ENCODE measurements at places on chromosomes 1 and 21. TPM values are rescaled to one million over a fixed set of nuclear protein-coding genes. Genes with fewer than 3 reads are reported as not detected.

The PGD gene
- total RNA-seq: 135 TPM

The HIVEP3 gene
- 0.83 TPM for total RNA-seq

The SMG5 gene
- total RNA-seq: 65.9 TPM

DNA sequence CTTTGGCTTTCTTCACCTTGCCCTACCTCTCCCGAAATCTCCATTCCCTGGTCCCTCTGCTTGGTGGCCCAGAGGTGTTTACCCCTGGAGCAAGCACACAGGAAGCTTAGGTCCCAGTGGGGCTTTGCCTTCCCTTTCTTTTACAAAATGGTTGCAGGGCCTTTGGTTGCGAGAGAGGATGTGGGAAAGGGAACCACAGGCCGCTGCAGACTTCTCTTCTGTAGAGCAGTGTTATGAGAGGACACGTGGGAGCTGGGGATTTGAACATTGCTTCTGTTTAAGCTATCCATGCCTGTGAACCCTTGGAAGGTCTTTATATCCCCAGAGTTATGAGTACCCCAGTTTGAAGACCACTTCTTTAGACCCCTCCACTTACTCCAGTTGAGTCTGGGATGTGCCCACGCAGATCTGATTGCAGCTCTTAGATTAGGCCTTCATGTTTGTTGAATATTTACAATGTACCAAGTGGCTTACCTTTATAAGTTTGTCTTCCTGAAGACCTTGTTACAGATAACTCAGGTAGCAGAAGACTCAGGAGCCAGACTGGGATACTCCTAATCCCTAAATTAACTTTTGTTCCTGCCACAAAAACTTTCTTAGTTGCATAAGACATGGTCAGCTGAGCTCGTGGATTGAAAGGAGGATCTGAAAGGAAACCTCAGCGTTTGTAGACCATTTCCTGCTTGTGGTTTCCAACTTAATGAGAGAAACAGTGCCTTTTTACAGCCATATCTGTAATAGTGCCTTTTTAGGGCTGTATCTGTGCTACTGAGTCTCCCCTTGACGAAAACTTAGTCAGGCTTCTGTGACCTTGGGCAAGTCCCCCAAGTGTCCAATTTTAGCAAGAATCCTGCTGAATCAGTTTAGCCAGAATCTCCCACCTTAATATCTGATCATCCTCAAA is 21.9 kb upstream of the IVNS1ABP start:
- no peak overlapping the region for H3K27ac ChIP-seq
- no peaks in the 10 kb centered on the region for H3K27me3 ChIP-seq
- no peak overlapping the region for H3K4me3 ChIP-seq
- H3K4me1 ChIP-seq: no peaks in the 10 kb centered on the region
- H3K36me3 ChIP-seq: no peaks in the 10 kb centered on the region
- DNase-seq: peak; percentile 49

DNA sequence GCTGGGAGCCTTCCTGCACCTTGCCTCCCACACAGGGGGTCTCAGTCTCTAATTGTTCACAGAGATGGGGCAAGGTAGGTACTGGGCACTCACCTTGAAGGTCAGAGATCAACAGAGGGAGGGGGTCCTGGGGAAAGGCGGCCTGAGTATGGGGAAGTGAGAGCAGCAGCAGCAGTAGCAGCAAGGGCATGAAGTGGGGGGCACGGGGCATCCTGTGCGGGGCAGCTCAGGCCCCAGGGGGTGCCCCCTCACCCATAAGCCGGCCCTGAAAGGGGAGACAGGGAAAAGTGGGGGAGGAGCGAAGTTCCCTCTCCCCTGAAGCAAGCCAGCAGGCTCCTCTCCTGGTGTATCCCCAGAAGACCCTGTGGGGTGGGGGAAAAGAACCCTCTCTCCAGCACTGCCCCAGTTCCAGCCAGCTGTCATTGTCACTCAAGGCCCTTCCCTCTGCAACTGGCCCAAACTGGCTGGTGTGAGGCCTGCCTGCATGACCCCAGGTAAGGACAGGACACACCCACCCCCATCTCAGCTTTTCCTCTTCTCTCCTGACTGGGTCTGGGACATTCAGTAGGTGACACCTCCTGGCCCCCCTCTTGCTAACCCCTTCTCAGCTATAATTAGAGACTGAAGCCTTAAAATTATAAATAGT is 3.9 kb downstream of the SEMA6C start:
- no peaks in the 10 kb centered on the region for H3K36me3 ChIP-seq
- peaks cover 10% of the 10 kb centered on the region for H3K4me1 ChIP-seq
- no peak for DNase-seq
- H3K27me3 ChIP-seq: peaks cover 3% of the 10 kb centered on the region
- no peak overlapping the region for H3K27ac ChIP-seq

The CLK2 gene
- total RNA-seq: 21.3 TPM

- H3K27me3 ChIP-seq: no peaks in the 10 kb centered on the region
- no peak overlapping the region for H3K4me3 ChIP-seq
- H3K27ac ChIP-seq: no peak overlapping the region
- H3K36me3 ChIP-seq: no peaks in the 10 kb centered on the region
- H3K4me1 ChIP-seq: peaks cover 6% of the 10 kb centered on the region
These were observed 29.8 kb upstream of the THEM4 start for GRCh38 chr1:151939141-151939540.

The HES5 gene
- total RNA-seq: not detected

The TEDDM1 gene
- not detected for total RNA-seq

DNA sequence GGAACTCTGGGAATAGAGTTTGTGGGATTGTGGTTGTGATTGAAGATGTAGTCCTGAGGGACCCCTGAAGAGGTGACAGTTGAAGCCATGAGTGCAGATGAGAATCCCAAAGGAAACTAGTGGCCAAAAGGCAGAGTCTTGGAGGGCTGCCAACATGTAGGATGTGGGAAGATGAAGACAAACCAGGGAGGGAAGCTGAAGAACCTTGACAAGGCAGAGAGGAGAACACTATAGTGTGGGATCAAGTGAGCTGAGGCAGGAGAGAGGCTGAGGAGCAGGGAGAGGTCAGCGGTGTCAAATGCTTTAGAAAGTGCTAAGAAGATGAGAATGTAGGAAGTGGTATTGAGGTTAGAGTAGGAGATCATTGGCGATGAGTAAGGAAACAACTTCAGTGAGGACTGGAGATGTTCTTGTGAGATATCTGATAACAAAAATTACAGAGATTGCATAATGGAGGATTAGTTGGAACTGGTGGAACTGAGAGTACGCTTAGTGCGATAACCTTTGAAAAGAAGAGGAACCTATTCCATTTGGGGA is 88.5 kb upstream of the VCAM1 start:
- peak; percentile 60 for DNase-seq
- H3K4me3 ChIP-seq: no peak overlapping the region
- H3K27ac ChIP-seq: peak overlapping the region; percentile 44
- H3K36me3 ChIP-seq: no peaks in the 10 kb centered on the region
- peaks cover 18% of the 10 kb centered on the region for H3K4me1 ChIP-seq
- no peaks in the 10 kb centered on the region for H3K27me3 ChIP-seq

The SLAMF9 gene
- total RNA-seq: not detected

GRCh38 chr1:53645690-53646078 is 93.3 kb downstream of the GLIS1 start:
- H3K27ac ChIP-seq: no peak overlapping the region
- no peak for DNase-seq
- peaks cover 4% of the 10 kb centered on the region for H3K27me3 ChIP-seq
- no peaks in the 10 kb centered on the region for H3K4me1 ChIP-seq
- H3K4me3 ChIP-seq: no peak overlapping the region

DNA sequence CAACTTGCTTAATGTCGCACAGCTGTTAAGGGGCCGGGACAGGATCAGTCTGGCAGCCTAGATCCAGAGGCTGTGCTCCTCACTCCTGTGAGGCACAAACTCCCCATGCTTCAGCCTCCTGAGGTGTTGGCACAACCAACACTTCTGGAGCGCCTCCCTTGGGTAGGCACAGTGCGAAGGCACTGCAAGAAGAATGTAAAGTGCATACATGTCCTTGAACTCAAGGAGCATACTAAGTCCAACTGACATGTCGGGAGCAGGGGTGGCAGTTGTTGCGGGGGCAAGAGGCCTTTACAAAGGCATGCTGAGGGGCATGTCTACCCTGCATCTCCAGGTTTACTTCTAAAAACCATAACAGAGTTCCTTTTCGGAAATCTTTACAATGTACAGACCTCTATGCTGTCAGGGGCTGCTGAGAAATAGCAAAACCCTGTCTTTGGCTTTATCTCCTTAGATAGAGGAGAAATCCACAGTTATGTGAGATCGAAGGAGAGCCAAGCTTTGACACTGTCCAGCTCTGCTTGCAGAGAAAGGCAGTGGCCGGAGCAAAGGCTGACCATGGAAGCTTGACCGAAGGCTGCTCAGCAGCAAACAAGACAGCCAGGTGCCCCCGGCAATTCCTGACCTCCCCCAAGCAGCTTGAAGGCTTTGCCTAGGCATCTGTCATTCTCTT is 93.9 kb downstream of the CDC7 start:
- no peaks in the 10 kb centered on the region for H3K4me1 ChIP-seq
- H3K27ac ChIP-seq: no peak overlapping the region
- no peak overlapping the region for H3K4me3 ChIP-seq
- H3K36me3 ChIP-seq: no peaks in the 10 kb centered on the region
- H3K27me3 ChIP-seq: no peaks in the 10 kb centered on the region
- no peak for DNase-seq

The ANGPTL3 gene
- not detected for total RNA-seq

The FNDC10 gene
- total RNA-seq: 0.50 TPM

GRCh38 chr1:48588061-48588460 is 116.1 kb upstream of the SPATA6 start:
- no peak for DNase-seq
- no peak overlapping the region for H3K27ac ChIP-seq
- no peaks in the 10 kb centered on the region for H3K4me1 ChIP-seq
- no peak overlapping the region for H3K4me3 ChIP-seq
- H3K27me3 ChIP-seq: no peaks in the 10 kb centered on the region
- no peaks in the 10 kb centered on the region for H3K36me3 ChIP-seq

All from fibroblast of lung (primary cell).